Stimulated activated CD8-positive, alpha-beta memory T cell treated with anti-CD3 and anti-CD28 coated beads, Interleukin-4, amount 100 ng/mL, for 4 hours (primary cell): ENCODE measurements at places on chromosomes 5 and 9.

GRCh38 chr5:178983728-178984127 lies 11.4 kb downstream of the GRM6 start:
- DNase-seq, result no peak

- DNase-seq, result no peak
These were observed 414.3 kb downstream of the ANXA1 start for GRCh38 chr9:73565833-73566465.

DNA sequence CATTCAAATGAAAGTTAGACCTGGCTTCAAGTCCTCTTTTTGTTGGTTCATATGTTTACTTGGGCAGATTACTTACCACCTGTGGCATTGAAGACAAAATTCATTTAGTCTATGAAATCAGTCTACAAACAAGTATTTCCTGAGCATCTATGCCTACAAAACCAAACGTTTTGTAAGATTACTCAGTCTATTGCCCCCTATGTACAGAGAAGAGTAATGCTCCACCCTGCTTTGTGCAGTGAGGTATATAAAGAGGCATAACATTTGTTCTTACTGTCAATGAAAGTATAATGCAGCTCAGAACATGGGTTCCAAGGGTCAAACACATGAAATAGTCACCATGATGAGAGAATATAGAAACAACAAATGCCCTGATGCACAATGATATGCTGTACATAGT lies 580.7 kb downstream of the KIF4B start:
- DNase-seq, result no peak

DNA sequence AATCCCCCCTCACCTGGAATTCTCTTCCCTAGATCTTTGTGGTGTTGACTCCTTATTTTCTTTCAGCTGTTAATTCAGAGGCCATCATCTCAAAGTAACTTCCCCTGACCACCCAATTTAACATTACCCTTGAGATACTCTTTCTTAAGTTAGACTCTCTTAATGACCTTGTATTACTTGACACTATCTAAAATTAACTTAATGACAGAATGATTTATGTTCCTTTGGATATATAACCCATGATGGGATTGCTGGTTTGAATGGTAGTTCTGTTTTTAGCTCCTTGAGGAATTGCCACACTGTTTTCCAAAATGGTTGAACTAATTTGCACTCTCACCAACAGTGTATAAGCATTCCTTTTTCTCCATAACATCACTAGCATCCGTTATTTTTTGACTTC lies 298.0 kb downstream of the NNT start:
- no peak for DNase-seq

DNA sequence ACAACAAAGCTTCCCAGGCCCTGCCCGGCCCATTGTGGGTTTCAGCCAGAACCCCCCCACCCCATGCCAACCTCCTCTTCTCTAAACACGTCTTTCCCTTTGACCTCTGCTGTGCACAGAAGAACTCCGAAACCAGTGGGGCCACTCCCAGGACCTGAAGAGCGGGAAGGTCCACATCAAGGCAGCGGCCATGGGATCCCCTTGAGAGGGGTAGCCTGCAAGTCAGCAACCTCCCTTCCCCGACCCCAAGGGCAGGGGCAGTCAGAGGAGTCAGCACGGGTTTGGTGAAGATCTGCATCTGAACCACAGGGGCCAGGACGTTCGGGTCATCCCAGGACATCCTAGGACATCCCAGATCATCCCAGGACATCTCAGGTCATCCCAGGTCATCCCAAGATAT lies 379.9 kb upstream of the IRX4 start:
- DNase-seq, result no peak

- DNase-seq, result no peak
These were observed 12.0 kb downstream of the RALGDS start for GRCh38 chr9:133108794-133109641.
